Germinal center (tissue), 1 donor: ENCODE measurements at places on chromosomes 11 and 22.

- no peak for DNase-seq
Measured at GRCh38 chr22:38202437-38203089, 769 bp downstream of the MAFF start.

DNA sequence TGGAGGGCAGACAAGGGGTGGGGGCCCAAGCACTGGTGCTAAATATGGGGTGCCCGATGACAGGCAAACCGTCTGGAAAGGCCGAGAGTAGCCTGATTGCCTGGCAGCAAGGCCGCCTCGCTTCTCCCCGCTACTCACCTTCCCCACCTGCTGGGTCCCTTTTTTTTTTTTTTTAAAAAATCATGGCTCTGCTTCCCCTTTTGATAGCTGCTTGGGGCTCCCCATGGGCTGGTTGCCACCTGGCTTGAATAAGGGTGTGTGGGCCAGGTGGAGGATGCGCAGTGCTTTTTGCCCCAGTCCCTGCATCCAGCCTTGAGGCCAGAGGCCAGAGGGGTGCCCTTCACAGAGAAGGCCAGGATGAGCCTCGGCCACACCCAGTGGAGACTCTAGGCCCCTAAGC lies 112.0 kb downstream of the ST3GAL4 start:
- DNase-seq, result no peak

DNA sequence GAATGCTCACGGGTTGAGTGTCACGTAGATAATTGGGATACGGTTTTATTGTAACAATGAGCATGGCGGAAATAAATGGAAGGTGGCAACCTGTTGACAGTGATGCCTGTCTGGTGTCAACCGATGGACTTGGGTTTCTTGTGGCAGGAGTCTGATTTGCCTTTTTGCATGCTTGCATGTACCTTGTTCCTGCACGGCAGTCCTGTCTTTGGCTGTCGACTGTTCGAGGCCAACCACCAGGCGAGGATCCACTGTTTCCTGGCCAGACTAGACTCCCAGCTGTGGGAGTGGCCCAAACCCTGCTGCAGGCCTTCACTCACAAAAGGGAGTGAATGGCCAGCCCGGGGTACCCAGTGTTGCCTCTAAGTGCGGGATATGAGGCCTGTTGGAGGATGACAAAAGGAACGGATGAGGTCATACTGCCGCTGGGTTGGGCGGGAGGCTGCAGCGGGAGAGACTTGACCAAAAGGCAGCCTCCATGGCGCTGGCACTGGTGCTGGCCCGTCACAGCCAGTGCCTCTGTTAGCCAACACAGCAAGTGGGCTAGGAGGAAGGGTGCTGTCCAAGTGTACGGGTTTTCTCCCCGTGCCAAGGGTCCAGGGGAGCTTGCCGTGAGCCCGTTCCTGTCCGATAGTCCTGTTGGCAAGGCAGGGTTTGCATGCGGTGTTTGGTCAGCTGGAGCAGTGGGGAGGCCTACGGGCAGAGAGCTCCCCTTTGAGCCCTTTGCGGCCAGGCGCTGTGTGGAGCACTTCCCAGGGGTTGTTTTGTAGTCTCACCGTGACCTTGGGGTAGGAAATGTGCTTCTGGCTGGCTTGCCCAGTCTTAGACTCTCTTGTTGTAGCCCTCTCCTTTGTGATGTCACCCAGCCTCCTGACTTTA lies 974 bp downstream of the DGCR8 start:
- no peak for DNase-seq

- no peak for DNase-seq
Measured at GRCh38 chr11:15525582-15525981, 410.9 kb downstream of the INSC start.

GRCh38 chr11:104529906-104530305 lies 366.0 kb upstream of the PDGFD start:
- no peak for DNase-seq

- DNase-seq, result no peak
Measured at GRCh38 chr22:46107753-46108563, 42.4 kb upstream of the PPARA start.

DNA sequence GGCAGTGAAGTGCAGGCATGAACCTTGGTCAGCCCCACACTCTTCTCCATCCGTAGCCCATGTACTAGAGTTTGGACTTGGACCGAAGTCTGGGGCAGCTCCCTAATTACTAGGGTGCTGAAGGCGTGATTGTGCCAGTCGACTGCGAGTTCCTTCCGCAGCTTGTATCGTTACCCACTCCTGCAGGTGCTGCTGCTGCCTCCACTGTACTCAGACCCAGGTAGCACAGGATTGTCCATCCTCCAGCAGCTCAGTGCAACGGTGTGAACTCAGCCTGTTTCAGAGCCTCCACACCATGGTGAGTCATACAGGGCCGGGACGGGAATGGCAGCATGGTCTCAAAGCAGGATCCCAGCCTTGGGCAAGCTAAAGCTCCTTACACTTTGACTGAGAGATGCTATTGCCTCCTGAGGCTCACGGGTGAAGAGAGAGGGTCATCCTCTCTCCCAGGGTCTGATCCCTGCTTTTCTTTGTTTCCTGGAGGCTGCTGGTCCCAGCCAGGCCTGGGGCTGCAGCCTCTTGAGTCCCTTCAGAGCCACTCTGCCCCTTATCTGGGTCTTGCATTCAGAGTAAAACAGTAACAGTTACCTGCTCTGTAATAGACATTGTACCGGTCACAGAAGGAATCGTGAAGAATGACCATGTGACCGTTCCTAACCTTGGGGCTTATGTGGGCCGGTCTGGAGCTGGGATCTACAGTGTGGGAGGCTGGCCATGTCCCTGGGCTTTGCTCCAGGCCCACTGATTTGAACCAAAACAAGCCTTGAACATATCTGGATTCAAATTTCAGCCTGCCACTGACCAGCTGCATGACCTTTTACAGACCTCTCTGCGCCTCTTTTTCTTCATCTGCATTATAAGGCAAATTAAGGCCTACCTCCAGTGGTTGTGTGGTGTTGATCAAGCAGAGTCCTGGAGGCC lies 1.7 kb downstream of the TKFC start:
- DNase-seq, result no peak
